ENCODE measurements at places on chromosomes 11 and 22.

DNA sequence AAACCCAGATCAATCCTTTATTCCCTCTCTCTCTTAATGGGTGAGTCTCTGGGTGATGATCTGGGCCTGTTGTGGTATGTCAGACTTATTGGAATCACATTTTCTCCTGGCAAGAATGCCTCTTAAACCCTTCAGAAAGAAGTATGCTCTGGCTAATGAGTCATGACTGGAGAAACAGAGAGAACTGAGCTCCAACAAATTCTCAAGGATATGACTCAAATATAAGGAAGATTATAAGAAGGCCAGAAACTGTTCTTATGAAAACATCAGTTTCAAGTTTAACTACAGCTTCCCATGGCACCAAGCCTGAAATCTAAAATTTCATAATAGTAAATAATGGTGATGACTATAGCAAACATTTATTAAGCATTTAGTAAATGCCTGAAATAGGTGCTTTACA, 83.9 kb downstream of the OR5AK2 start:
- DNase-seq, result no peak

GRCh38 chr22:18970176-18970947, 34.3 kb upstream of the PRODH start:
- no peak for DNase-seq

DNA sequence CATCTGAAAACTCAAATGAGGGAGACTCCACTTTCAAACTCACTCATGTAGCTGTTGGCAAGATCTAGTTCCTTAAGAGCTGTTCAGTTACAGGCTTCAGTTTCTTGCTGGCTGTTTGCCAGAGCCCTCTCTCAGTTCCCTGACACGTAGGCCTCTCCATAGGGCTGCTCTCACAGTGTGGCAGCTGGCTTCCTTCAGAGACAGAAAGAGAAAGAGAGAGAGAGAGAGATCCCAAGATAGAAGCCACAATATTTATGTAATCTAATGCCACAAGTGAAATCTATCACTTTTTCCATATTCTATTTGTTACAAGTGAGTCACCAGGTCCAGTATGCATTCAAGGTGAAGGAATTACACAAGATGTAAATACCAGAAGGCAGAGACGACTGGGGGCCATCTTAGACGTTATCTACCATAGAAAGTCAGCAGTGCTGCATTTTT, 168.8 kb downstream of the RCN1 start:
- peak; percentile 36 for DNase-seq

GRCh38 chr11:1299621-1300020, 9.8 kb downstream of the TOLLIP start:
- no peak for DNase-seq

DNA sequence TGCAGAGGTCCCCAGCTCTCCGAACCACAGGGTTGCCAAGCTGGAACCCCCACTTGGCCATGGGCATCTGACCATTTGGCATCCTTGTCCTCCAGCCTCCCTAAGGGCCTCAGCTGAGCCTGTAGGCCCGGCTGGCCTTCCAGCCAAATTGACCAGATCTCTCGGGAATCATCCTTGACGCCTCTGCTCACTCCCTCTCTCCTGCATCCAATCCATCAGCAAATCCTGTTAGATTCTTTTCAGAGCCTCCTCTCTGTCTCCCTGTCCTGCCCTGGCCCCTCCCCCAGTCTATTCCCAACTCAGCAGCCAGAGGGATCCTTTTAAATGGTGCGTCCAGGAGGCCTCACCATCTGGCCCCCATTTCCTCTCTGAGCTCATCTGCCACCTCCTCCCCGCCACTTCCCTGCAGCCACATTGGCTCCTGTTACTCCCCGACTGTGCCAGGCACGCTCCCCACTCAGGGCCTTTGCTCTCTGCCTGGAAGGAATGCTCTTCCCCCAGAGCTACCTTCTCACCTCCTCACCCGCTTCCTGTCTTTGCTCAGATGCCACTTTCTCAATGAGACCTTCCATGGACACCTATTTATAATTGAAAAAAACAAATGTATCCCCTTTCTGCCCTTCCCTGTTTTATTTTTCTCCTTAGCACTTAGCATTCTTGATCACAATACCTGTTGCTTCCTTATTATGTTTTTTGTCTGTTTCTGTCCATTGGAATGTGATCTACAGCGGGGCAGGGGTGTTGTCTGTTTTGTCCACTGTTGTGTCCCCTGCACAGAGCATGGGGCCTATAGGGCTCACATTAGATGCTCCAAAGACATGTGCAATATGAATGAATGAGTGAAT, 78.1 kb downstream of the NFAM1 start:
- no peak for DNase-seq

- no peak for DNase-seq
Observed at GRCh38 chr11:116173941-116174911, 598.6 kb downstream of the BUD13 start.

Data from GM10248 (cell line).